ENCODE measurements at places on chromosomes 12 and 14. TPM values are rescaled to one million over a fixed set of nuclear protein-coding genes. Genes with fewer than 3 reads are reported as not detected.

The CNTN1 gene
- 16.1 TPM for total RNA-seq

The PRR4 gene
- total RNA-seq: 5.7 TPM

The RFX4 gene
- not detected for total RNA-seq

The MYO1H gene
- not detected for total RNA-seq

The SERPINA10 gene
- not detected for total RNA-seq

The TTC9 gene
- total RNA-seq: 2.0 TPM

The CTSG gene
- 4.1 TPM for total RNA-seq

DNA sequence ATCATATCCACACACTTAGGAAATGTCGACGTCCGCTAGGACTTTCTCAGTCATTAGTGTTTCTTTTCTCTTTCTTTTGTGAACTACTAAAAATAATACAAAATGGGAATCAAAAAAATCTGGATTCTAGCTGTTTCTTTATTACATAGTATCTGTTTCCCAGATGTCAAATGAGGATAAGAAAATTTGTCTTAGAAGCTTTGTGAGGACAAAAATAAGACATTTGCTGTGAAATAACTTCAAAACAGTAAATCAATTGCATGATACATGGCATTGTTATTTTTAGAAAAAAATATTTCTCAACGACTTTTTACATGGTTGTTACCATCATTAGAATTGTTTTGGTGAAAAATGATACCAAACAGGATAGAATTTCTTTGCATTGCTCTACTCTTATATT is 71.4 kb upstream of the IFNG-AS1 start:
- H3K4me3 ChIP-seq: no peak overlapping the region
- no peaks in the 10 kb centered on the region for H3K4me1 ChIP-seq
- no peaks in the 10 kb centered on the region for H3K36me3 ChIP-seq
- no peak overlapping the region for H3K27ac ChIP-seq
- H3K27me3 ChIP-seq: no peaks in the 10 kb centered on the region

GRCh38 chr14:22991852-22992251 is 9.5 kb upstream of the AJUBA start:
- DNase-seq: no peak
- no peak overlapping the region for H3K4me3 ChIP-seq
- H3K27me3 ChIP-seq: no peaks in the 10 kb centered on the region
- H3K4me1 ChIP-seq: peaks cover 5% of the 10 kb centered on the region
- no peak overlapping the region for H3K27ac ChIP-seq

DNA sequence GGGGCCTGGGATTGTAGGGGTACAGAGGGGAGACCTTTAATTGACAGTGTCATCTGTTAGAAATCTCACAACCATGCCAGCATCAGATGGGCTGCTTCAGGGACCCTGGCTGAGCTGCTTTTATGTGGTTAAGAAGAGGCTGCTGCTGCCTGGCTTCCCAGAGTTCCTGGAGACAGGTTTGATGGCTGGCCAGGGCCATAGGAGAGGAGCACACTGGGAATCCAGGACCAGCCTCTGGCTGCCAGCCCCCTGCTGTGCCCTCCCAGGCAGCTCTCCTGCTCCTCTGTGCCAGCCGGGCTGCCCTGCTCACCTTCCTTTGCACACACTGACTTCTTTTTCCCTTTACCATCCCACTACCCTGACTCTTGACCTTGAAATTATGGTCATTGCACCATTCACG is 507 bp upstream of the KRT73 start:
- no peaks in the 10 kb centered on the region for H3K36me3 ChIP-seq
- H3K27me3 ChIP-seq: no peaks in the 10 kb centered on the region
- DNase-seq: no peak

GRCh38 chr12:62779488-62779887 is 155.5 kb downstream of the PPM1H start:
- no peaks in the 10 kb centered on the region for H3K4me1 ChIP-seq
- no peak overlapping the region for H3K4me3 ChIP-seq
- no peak overlapping the region for H3K27ac ChIP-seq
- H3K36me3 ChIP-seq: no peaks in the 10 kb centered on the region
- DNase-seq: no peak

DNA sequence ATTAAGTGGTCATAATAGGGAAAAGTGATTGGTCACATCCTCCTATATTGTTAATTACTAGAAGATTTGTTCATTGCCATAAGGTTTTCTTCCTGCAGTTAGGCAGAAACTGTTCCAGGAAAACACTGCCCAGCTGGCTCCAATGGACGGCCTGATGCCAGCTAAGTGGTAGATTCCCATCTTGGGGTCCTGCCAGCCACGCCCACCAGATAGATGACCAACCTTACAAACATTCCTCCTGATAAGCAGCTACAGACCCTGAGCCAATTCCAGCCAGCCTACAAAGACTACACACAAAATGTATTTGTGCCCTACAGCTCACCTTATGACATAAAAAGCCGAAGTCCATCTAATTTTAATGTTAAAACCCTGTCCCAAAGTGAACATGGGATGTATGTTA is 685.9 kb upstream of the USP15 start:
- H3K27me3 ChIP-seq: no peaks in the 10 kb centered on the region
- no peak overlapping the region for H3K4me3 ChIP-seq
- H3K27ac ChIP-seq: no peak overlapping the region
- peaks cover 8% of the 10 kb centered on the region for H3K4me1 ChIP-seq
- DNase-seq: no peak
- no peaks in the 10 kb centered on the region for H3K36me3 ChIP-seq
